CD4-positive, alpha-beta memory T cell (primary cell): ENCODE measurements at places on chromosomes 6 and 20. TPM values are rescaled to one million over a fixed set of nuclear protein-coding genes. Genes with fewer than 3 reads are reported as not detected.

Gene AGPAT4
- total RNA-seq: 4.3 TPM

Gene CST4
- not detected for total RNA-seq

Gene FANCE
- total RNA-seq: 8.9 TPM

Gene SLX4IP
- 6.6 TPM for total RNA-seq

- no peak for DNase-seq
Observed at GRCh38 chr6:169099411-169100202, 154.0 kb downstream of the THBS2 start.

Gene C20orf144
- total RNA-seq: 0.61 TPM

DNA sequence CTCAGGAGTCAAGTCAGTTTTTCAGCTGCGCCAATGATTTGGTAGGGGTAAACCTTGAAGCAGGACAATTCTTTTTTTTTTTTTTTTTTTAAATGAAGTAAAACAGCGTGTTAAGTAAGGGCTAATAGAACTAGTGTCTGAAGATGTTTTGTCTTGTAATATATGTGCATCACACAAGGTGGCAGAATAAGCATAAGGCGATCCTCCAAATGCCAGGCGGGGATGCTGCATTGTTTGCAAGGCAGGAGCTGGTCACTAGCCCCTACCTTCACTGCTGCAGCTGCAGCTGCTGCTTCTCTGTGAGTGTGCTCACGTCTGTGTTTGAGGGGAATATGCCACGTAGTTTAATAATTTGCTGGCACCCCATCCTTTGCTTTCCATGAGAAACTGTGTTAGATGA lies 272.7 kb upstream of the MAP3K7 start:
- no peak for DNase-seq

DNA sequence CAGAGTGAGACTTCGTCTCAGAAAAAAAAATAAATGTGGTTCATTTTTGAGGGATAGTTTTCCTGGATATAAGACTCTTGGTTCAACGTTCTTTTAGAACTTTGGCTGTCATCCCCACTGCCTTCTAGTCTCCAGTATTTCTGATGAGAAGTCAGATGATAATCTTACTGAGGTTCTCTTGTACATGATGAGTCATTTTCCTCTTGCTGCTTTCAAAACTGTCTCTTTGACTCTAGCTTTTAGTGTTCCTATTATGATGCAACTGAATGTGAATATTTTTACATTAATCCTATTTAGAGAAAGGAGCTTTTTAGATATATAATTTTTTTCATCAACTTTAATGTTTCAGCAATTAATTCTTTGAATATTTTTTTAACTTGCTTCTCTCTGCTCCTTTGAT lies 46.0 kb upstream of the OR14J1 start:
- DNase-seq: no peak

GRCh38 chr6:149248693-149249369 lies 68.7 kb upstream of the TAB2 start:
- DNase-seq: no peak

DNA sequence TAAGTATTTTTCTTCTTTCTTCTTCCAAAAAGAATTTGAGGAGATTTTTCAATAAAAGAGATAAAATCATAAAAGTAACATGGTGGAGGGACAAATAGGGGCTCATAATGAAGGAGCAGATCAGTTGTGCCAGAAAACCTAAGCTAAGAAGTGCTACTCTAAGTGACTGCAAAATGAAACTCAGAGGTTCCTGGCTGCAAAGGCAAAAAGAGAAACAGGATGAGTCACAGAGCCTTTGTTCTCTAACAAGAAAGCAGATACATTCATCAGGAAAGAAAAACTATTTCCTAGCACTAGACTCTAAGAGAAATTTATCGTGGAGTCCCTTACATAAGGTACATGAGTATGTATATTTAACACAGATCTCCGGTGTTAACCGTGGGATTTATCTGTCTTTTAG lies 49.8 kb downstream of the TSHZ2 start:
- no peak for DNase-seq

DNA sequence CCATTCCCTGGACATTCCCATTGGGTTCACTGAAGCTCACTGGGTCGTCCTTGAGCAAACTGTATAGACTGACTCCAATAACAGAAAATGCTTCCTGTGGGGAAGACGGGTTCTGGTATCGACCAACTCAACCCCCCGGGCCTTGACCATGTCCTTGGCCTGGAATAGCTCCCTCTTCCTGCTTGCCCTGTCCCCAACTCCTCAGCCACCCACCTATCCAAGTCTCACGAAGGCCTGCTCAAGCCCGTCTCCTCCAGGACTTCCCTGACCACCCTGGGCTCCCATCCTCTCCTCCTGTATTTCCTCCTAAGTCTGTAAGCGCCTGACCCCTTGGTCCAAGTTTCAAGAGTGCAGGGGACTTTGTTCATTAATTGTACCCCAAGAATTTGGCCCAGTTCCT lies 2.8 kb upstream of the HMGA1 start:
- no peak for DNase-seq

DNA sequence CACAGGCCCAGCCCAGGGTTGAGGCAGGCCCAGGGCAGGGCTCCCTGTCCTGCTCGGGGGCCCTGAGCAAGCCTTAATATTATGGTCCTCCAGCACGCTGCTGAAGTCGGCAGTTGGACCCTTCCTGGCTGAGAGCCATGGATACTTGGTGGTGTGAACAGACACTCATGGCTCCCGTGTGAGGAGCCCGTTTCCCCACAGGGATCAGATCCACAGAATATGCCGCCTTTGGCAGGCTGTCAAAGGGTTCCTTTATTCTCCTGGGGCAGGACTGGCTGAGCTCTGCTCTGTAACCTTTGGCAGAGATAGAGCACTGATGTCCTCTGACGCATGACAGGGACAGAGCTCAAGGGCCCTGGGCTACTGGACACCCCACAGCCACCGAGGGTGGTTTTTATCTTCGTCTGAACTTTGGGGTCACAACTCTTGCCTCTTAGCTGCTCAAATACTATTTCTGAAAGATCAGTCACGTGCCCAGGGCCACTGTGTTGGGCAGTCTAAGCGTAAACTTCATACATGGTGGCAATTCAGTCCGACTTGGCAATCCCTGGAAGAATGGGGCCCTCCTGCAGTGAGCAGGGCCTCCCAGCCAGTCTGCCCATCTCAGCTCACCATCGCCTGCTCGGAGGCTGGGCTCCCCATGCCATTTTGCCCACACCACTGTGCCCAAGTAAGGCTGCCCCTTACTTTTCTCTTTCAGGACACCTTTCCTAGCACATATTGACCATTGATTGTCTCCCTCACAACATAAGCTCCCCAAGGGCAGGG lies 49.1 kb downstream of the TTI1 start:
- no peak for DNase-seq

DNA sequence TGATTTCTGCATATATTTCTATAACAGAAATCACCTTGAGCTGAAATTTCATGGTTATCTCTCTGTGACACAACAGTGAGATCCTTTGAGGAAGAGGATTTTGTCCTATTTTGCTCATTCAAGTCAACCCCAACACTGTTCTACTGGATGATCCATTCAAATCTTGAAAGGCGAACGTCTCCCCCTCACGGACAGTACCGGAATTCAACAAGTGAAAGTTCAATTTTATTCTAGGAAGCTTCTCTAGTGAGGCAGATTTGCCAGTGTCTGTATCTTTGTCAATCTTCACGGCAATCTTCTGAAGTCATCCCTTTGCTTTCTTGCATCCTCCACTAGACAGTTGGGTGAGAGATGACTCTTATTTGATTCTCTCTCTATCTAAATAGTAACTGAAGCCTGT lies 91.7 kb upstream of the PDE7B start:
- no peak for DNase-seq

- DNase-seq: no peak
Observed at GRCh38 chr6:136317971-136318370, 28.3 kb upstream of the BCLAF1 start.

GRCh38 chr6:164273491-164273890 lies 859.0 kb downstream of the QKI start:
- no peak for DNase-seq
